ENCODE measurements at places on chromosomes 16 and 17.

- no peak for DNase-seq
These were observed 116.1 kb downstream of the C16orf95 start for GRCh38 chr16:87201052-87201451.

- DNase-seq: no peak
These were observed 11.6 kb upstream of the NOS2 start for GRCh38 chr17:27811961-27812360.

- DNase-seq: no peak
These were observed 4.8 kb downstream of the ABCC1 start for GRCh38 chr16:15953929-15954813.

GRCh38 chr16:50736448-50736847 lies 5.4 kb upstream of the CYLD start:
- no peak for DNase-seq

DNA sequence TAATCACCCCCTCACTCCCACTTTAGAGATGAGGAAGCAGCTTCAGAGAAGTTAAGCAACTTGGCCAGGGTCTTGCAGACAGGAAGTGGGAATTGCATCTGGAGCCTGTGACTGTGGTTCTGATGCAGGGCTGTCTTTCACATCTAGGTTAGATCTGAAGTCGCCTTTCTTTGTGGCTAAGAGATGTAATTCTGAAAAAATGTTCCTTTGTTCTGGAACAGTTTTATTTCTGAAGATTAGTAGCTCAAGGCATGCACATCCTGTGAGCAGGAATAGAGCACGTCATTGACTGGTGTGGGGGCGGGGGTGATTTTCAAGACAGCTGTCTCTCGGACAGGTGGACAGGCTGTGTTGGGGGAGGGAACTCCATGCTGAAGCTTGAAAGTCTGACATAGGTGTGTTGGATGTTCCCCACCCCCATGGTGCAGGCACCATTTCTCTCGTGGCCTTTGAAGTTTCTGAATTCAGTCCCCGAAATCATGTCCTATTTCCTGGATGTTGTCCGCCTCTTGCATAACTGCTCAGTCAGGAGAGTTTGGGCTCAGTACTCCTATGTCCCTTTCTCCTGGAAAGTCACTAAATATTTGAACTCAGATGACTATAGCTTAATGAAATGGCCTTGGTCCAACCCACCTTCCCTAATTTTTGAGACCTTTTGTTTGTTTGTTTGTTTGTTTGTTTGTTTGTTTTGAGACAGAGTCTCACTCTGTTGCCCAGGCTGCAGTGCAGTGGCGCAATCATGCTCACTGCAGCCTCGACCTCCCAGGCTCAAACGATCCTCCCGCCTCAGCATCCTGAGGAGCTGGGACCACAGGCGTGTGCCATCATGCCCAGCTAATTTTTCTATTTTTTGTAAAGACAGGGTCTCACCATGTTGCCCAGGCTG lies 21.0 kb upstream of the HERPUD1 start:
- DNase-seq: no peak

- DNase-seq: no peak
These were observed 76.6 kb downstream of the ABCC6 start for GRCh38 chr16:16146380-16147315.

GRCh38 chr16:169014-169413 lies 3.2 kb downstream of the HBM start:
- no peak for DNase-seq

GRCh38 chr16:75319513-75320411 lies 68.3 kb upstream of the BCAR1 start:
- no peak for DNase-seq

- DNase-seq: no peak
These were observed 34.8 kb downstream of the WDR45B start for GRCh38 chr17:82613283-82614094.

DNA sequence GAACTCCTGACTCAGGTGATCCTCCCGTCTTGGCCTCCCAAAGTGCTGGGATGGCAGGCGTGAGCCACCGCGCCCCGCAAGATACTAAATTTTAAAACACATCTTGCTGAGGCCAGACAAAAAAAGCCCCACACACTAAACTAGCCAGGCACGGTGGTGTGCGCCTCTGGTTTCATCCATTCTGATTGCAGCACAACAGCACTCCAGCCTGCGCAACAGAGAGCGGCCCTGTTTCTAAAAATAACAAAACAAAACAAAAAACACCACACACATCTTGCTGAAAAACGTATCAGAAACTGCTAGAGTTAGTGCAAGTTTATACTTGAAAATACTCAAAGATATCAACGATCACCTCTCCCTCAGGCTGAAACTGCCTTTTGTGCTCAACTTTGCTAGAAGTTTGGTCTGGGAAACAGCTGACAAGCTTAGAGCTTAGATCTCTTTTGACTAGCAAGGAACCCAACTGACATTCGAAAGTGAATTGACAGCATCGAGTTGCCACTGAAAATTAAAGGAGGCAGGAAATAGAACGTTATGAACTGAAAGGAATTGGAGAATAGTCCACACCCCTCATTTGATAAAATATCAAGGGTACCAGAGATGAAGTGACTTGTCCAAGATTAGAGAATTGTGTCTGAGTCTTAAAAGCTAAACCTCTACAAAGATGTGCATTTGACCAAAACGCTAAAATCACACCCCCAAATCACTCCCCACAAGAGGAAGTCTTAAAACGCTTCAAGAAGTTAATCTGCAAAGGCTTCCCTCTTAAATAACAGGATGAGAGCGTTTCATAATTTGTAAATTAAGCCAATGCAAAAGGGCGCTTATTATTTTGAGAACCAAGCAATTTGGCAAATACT lies 908 bp downstream of the COG4 start:
- DNase-seq: no peak

DNA sequence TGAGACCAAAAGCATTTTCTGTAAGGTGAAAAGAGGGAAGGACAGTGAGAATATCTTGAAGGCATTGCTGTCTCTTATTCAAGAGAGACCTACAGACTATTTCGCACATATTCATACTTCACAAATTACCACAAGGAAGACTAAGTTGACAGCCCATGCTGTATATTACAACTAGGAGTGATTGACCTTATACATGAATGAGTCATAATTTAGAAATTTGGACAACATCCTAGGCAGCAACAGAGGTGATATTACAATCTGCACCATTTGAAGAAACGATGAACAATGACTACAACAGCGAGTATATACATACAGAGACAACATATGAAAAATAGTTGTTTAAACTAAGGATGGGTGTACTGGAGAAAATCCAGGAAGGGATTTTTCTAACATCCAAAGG lies 971.7 kb downstream of the CDH11 start:
- no peak for DNase-seq

- no peak for DNase-seq
These were observed 1.1 kb upstream of the HOXB5 start for GRCh38 chr17:48594538-48595277.

DNA sequence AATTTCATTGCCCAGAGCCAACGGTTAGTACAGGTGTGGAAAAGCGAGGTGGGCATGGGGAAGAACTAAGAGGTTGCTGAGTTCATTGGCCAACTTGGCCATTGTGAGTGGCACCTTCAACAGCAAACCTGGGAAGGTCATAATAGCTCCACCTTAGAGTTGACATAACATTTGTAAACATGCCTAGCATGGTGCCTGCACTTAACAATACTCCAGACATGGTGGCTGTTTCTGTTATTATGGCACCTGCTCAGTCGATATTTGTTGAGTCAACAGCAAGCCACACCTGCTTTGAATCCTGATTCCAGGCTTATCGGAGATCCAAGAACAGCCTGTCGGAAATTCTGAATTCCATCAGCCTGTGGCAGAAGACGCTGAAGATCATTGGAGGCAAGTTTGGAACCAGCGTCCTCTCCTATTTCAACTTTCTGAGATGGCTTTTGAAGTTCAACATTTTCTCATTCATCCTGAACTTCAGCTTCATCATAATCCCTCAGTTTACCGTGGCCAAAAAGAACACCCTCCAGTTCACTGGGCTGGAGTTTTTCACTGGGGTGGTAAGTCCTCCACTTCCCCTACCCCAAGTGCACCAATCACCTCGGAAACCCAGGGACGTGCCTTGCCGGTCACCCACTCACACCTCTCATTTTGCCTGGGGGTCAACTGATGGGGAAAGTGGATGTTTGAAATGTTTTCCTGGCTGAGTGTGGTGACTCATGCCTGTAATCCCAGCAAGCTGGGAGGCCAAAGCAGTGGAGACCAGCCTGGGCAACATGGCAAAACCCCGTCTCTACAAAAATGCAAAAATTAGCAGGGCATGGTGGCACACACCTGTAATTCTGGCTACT lies 46.0 kb downstream of the TMC5 start:
- no peak for DNase-seq

DNA sequence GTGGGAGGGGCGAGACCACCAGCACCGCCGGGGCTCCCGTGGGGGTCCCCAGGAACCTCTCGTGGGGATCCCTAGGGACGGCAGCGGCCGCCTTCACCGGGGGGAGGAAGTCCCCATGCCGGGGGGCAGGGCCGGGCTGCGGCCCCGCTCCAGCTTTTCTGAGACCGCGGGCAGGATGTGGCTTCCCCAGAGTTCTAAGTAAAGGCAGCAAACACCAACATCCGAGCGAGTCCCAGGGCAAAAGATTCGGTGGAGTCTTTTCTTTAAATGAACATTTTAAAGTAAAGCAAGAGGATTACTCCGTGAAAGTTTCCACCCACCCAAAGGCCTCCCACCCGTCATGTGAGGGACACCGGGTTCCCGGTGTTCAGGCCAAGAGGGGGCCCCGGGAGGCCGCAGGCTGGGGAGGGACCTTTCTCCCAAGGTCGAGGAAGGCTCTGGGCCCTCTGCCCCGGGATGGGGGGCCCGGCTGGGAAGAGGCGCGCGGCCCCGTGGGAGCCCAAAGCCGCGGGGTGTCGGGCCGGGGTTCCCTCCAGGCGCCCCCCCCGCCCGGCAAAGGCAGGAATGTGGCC lies 137.2 kb upstream of the RPH3AL start:
- DNase-seq: no peak

DNA sequence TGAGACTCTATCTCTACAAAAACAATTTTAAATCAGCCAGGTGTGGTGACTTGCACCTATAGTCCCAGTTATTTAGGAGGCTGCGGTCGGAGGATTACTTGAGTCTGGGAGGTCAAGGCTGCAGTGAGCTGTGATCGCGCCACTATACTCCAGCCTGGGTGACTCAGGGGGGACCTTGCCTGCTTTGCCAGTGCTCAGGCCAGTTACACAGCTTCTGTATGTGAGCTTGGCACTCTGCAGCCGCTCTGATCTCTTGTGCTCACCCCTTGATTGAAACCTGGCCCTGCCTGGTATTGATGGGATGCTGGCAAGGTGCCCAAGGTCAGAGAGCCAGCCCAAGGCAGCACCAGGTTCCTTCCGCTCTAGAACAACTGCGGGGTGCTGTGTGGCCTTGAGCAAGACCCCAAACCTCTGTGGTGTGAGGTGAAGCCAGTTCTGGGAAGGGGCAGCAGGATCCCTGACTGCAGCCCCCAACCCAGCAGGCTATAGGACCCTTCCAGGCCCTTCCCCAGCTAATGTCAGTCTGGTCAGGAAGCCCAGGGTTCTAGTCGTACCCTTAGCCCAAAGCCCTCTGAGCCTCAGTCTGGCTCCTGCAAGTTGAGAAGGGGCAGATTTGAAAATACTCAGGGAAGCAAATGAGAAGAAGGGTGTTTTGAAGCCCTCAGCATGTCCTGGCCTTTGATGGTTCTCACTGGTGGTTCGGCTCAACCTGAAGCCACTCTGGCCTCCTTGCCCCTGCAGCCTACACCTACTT lies 18.9 kb downstream of the MMP15 start:
- no peak for DNase-seq

- DNase-seq: no peak
These were observed 37.3 kb upstream of the AXIN2 start for GRCh38 chr17:65598746-65599145.

GRCh38 chr16:10883004-10883403 lies 6.0 kb downstream of the CIITA start:
- DNase-seq: no peak
